ENCODE measurements at places on chromosomes 11 and 22. TPM values are rescaled to one million over a fixed set of nuclear protein-coding genes. Genes with fewer than 3 reads are reported as not detected.

DNA sequence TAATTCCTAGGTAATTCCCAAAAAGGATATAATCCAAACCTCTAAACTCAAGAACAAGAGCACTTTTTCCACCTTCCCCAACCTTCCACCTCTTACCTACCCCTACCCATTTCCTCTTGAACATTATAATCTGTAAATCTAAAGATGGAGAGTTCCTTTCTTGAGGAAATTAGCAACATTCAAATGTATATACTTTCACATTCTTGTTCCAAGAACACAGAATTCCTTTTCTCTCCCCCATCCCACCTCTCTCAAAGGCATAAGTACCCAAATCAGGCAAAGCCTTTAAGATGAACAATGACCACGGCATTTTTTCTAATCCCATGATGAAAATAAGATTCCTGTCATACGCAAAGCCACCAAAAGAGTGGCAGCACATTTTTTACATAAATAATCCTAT, 18.3 kb downstream of the RRAS2 start:
- DNase-seq: no peak
- no peak overlapping the region for H3K27ac ChIP-seq

- no peak overlapping the region for H3K27ac ChIP-seq
- H3K4me3 ChIP-seq: no peak overlapping the region
- H3K36me3 ChIP-seq: no peaks in the 10 kb centered on the region
Measured at GRCh38 chr22:43592476-43592875, 180.7 kb downstream of the MPPED1 start.

- DNase-seq: no peak
- no peak overlapping the region for H3K4me3 ChIP-seq
- H3K27me3 ChIP-seq: no peaks in the 10 kb centered on the region
- no peaks in the 10 kb centered on the region for H3K36me3 ChIP-seq
- peaks cover 19% of the 10 kb centered on the region for H3K4me1 ChIP-seq
- peak overlapping the region; percentile 37 for H3K27ac ChIP-seq
Measured at GRCh38 chr22:37661160-37661924, 2.8 kb downstream of the PDXP start.

GRCh38 chr11:131146827-131147490, 223.5 kb upstream of the NTM start:
- no peak overlapping the region for H3K27ac ChIP-seq
- H3K4me1 ChIP-seq: no peaks in the 10 kb centered on the region
- H3K36me3 ChIP-seq: no peaks in the 10 kb centered on the region
- H3K27me3 ChIP-seq: no peaks in the 10 kb centered on the region
- no peak overlapping the region for H3K4me3 ChIP-seq
- DNase-seq: no peak

DNA sequence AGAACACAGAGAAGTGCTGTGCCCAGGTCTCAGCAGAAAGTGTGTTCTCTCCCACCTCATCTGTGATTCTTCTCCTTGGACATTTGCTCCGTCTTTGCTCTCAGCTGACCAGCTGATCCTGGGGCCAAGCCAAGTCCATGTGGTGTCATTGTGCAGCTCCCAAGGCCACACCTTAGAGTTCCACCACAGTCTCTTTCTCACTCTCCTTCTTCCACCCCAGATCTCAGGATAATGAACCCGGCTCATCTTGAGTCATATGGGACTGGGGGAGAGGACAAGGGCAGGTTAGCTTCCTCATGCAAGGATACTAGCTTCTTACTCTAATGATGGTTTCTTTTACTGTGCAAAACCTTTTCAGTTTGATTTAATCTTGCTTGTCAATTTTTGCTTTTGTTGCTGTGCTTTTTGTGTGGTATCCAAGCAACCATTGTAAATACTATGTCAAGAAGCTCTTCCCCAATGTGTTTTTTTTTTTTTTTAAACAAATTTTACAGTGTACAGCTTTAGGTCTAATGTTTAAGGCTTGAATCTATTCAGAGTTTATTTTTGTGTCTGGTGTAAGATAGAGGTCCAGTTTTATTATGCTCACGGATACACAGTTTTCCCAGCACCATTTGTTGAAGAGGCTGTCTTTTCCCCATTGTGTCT, 75.0 kb upstream of the OR4B1 start:
- no peak overlapping the region for H3K4me3 ChIP-seq
- H3K27ac ChIP-seq: no peak overlapping the region
- DNase-seq: no peak
- peaks cover 4% of the 10 kb centered on the region for H3K36me3 ChIP-seq
- no peaks in the 10 kb centered on the region for H3K4me1 ChIP-seq
- no peaks in the 10 kb centered on the region for H3K27me3 ChIP-seq

DNA sequence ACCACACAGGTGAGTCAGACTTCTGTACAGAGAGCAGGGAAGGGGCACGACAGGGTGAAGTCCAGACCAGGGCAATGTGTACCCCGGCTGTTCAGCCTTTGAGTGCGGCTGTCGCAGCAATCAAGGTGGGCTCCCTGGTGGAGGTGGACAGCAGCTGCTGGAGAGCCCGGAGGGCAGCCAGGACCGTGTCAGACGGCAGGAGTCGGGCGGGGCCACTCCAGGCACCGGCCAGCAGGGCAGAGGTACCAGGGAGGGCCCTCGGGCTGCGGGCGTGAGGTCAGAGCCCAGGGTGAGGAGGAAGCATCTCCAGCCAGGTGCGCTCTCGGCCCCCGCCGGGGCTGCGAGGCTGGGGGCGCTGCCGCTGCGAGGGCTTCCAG, 802 bp upstream of the PIM3 start:
- peak overlapping the region; percentile 96 for H3K27ac ChIP-seq
- peak overlapping the region; percentile 62 for H3K4me3 ChIP-seq
- peak; percentile 68 for DNase-seq
- no peaks in the 10 kb centered on the region for H3K27me3 ChIP-seq
- peaks cover 18% of the 10 kb centered on the region for H3K4me1 ChIP-seq

DNA sequence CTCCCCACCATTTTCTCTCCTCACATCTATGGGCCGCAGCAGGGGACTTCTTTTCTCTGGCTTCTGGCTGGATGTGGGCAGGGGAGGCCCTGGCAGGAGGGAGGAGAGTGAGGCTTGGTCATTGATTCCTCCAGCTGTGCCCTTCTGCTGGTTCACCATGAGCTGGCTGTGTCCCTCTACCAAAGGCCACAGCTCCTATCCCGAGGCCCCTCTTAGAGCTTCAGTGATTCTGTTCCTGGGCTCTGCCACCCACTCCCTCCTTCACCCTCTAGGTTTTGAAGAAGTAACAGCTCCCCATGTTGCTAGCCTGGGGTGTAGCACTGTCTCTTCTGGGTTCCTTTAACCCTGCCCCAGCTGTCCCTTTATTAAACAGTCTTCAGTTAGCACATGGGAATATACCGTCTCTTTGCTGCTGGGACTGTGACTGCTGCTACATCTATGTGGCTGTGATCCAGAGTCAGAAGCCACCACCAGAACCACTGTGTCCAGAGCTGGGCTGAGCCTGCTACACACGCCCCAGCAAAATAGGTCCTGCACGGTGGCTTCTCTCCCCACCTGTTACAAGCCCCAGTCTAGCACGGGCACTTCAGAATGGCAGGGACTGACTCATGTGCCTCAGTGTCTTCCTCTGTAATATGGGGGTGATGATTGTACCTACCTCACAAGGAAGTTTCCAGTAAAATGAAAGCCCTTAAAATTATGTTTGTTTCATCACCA, 578 bp upstream of the PARVG start:
- H3K4me1 ChIP-seq: no peaks in the 10 kb centered on the region
- no peak for DNase-seq
- H3K27ac ChIP-seq: no peak overlapping the region
- H3K27me3 ChIP-seq: no peaks in the 10 kb centered on the region
- no peaks in the 10 kb centered on the region for H3K36me3 ChIP-seq
- H3K4me3 ChIP-seq: no peak overlapping the region

- H3K27ac ChIP-seq: no peak overlapping the region
- H3K4me1 ChIP-seq: no peaks in the 10 kb centered on the region
- DNase-seq: no peak
- no peaks in the 10 kb centered on the region for H3K27me3 ChIP-seq
- H3K36me3 ChIP-seq: no peaks in the 10 kb centered on the region
Measured at GRCh38 chr11:17786824-17787525, 52.4 kb downstream of the KCNC1 start.

GRCh38 chr11:81959341-81959740, 774.3 kb downstream of the FAM181B start:
- no peaks in the 10 kb centered on the region for H3K36me3 ChIP-seq
- no peaks in the 10 kb centered on the region for H3K27me3 ChIP-seq
- H3K27ac ChIP-seq: no peak overlapping the region
- DNase-seq: no peak
- H3K4me1 ChIP-seq: no peaks in the 10 kb centered on the region

GRCh38 chr11:42066113-42066512, 606.7 kb upstream of the LRRC4C start:
- H3K4me1 ChIP-seq: no peaks in the 10 kb centered on the region
- no peaks in the 10 kb centered on the region for H3K27me3 ChIP-seq
- no peak overlapping the region for H3K27ac ChIP-seq
- DNase-seq: no peak
- H3K36me3 ChIP-seq: no peaks in the 10 kb centered on the region

DNA sequence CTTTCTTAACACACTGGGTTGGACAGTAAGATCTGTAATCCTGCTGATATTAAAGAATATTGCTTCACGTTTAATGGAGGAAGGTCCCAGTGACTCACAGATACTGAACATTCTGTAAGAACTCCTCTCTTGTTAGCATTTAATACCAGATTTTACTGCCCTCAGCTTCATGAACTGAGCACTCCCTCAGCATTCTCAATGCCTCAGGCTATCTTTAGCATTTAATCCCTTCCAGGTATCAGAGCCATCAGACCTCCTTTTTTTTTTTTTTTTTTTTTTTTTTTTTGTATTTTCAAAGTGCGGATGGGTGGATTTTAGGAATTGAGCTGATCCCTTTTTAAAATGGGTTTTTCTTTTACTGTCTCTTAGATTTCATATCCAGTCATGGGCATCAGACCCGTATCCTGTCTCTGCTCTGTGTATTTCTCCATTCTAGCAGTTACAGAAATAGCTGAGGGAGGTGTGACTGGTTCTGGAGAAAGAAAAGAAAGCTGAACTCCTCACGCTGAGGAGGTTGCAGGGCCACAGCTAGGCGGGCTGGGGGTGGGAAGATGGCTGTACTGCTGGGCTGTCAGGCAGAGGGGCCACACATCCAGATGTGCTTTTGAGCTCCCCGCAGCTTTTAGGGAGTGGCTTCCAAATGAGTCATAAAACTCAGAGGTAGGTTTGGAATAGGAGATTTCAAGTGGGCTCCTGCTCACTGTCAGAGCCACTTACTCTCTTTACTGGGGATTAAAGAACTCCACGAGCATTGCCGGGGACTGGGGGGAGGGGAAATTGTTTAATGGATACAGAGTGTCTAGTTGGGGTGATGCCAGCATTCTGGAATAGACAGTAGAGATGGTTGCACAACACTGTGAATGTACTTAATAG, 97.0 kb downstream of the SYT9 start:
- no peaks in the 10 kb centered on the region for H3K27me3 ChIP-seq
- no peak overlapping the region for H3K27ac ChIP-seq
- no peak for DNase-seq

GRCh38 chr22:29309332-29310064, 3.0 kb downstream of the GAS2L1 start:
- H3K4me1 ChIP-seq: peaks cover 39% of the 10 kb centered on the region
- H3K27me3 ChIP-seq: peaks cover 5% of the 10 kb centered on the region
- peak overlapping the region; percentile 6 for H3K27ac ChIP-seq
- H3K4me3 ChIP-seq: no peak overlapping the region
- peak; percentile 62 for DNase-seq
- H3K36me3 ChIP-seq: no peaks in the 10 kb centered on the region

DNA sequence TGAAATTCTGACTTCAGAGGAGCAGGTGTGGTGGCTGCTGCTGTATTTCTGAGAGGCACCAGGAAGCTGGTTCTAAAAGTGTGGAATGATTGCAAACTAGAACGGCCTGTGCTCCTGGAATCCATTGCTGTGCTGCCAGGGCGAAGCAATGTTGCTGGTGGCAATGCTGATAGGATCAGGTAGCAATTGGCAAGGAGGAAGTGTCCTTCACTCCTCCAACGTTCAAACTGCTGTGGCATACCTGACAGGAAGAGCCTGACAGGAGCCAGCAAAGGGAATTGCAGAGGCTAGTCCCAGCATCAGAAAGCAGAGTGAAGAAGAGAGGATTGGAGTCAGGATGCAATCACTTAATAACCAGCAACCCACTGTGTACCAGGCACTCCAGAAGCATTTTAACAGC, 118.2 kb downstream of the FAR1 start:
- no peak overlapping the region for H3K27ac ChIP-seq
- DNase-seq: no peak
- H3K36me3 ChIP-seq: no peaks in the 10 kb centered on the region
- H3K4me3 ChIP-seq: no peak overlapping the region

DNA sequence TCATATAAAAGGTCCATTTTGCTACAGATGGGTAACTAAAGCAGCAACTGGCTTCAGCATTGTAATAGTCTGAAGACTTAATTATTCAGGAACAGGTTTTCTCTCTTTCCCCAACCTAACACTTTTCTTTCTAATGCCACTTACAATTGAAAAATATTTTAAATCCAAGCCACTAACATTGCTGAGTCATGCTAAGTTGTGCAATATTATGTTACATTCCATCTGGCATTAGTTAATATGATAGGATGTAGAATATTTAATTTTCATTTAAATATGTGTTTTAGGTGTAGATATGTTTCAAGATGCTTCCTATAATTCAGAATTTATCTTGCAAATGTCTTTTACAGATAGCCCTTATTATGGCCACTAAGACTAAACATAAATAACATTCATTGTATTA, 98.6 kb downstream of the KIF18A start:
- no peak overlapping the region for H3K27ac ChIP-seq
- no peak overlapping the region for H3K4me3 ChIP-seq
- DNase-seq: no peak
- H3K4me1 ChIP-seq: no peaks in the 10 kb centered on the region
- H3K36me3 ChIP-seq: no peaks in the 10 kb centered on the region
- H3K27me3 ChIP-seq: no peaks in the 10 kb centered on the region

- H3K4me1 ChIP-seq: peaks cover 6% of the 10 kb centered on the region
- H3K36me3 ChIP-seq: no peaks in the 10 kb centered on the region
Measured at GRCh38 chr11:13965337-13965736, 2.8 kb downstream of the SPON1 start.

GRCh38 chr11:114089748-114090147, 30.2 kb downstream of the ZBTB16 start:
- H3K4me3 ChIP-seq: no peak overlapping the region
- H3K27ac ChIP-seq: no peak overlapping the region
- no peak for DNase-seq
- H3K4me1 ChIP-seq: peaks cover 7% of the 10 kb centered on the region

DNA sequence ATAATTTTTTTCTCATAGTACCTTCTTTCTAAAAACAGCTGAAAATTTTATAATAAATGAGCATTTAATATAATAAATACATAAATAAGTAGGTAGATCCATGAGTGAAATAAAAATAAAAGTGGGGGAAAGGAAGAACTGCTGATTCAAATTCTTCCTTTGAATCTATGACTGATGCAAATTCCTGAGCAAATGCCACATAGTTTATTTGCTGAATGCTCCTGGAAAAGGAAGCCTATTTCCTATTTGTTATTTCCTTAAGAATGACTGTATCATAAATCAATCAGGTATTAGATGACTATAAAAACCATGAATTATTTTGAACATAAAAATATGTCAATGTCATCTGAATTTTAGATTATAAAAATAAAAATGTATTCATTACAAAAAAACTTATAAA, 16.6 kb downstream of the BTBD10 start:
- no peak overlapping the region for H3K27ac ChIP-seq
- no peaks in the 10 kb centered on the region for H3K27me3 ChIP-seq
- DNase-seq: no peak
- H3K36me3 ChIP-seq: no peaks in the 10 kb centered on the region
- H3K4me3 ChIP-seq: no peak overlapping the region

The SELENOM gene
- 61.7 TPM for total RNA-seq

The GDPD4 gene
- not detected for total RNA-seq

The THAP12 gene
- total RNA-seq: 34.4 TPM

The SLC6A5 gene
- not detected for total RNA-seq

The PATE4 gene
- total RNA-seq: not detected

The KLHL35 gene
- 0.67 TPM for total RNA-seq

Data from colonic mucosa (tissue), 4 donors.